ENCODE measurements at places on chromosomes 12 and 14.

GRCh38 chr12:109968032-109968420 is 28.1 kb downstream of the GIT2 start:
- no peak for ATAC-seq

DNA sequence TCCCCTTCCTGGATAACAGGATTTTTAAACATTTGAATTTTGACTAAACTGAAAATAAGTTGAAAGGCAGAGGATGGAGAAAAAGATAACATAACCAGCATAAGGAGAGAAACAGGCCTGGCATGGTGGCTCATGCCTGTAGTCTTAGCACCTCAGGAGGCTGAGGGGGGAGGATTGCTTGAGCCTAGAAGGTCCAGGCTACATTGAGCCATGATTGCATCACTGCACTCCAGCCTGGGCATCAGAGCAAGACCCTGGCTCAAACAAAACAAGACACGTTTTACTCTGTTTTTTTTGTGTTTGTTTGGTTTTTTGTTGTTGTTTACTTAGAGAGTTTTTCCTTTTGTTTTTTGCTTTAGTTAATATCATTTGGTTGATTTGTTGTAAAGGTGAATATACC is 8.7 kb downstream of the AKAP6 start:
- no peak for ATAC-seq

DNA sequence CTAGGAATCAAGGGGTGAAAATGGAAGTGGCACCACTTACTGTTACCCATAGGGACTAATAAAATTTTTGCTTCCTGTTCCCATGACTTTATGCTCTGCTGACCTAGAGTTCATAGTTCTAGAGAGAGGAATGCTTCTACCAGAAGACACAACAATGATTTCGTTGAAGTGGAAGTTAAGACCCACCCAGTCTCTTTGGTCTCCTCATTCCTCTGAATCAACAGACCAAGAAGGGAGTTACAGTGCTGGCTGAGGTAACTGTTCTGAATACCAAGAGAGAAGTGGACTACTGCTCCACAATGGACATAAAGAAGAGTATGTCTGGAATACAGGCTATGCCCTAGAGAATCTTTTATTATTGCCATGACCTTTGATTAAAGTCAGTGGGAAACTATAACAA is 23.5 kb upstream of the DYRK2 start:
- ATAC-seq = no peak

DNA sequence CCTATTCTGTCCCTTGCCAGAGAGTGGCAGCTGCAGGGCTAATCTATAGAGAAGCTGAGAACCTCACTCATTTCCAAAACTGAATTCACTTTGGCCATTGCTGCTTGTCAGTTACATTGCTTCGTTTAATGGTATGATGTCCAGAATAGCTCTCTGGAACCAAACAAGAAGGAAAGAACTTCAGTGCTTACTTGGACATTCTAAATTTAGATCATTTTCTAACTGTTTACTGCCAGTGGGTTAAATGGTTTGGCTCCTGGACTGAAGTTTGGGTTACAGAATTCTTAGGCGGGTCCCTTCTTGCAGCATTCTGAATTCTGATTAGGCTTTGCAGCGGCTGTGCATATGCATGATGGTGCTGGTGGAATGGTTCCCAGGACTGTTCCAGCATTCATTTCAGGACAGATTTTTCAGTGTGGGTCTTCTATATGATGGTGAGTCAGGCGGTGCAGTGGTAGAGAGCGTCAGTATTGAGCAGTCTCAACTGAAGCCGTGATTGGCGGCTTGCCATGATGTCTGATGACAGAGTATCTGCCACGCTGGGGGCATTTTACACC is 148.7 kb downstream of the DYRK2 start:
- no peak for ATAC-seq

DNA sequence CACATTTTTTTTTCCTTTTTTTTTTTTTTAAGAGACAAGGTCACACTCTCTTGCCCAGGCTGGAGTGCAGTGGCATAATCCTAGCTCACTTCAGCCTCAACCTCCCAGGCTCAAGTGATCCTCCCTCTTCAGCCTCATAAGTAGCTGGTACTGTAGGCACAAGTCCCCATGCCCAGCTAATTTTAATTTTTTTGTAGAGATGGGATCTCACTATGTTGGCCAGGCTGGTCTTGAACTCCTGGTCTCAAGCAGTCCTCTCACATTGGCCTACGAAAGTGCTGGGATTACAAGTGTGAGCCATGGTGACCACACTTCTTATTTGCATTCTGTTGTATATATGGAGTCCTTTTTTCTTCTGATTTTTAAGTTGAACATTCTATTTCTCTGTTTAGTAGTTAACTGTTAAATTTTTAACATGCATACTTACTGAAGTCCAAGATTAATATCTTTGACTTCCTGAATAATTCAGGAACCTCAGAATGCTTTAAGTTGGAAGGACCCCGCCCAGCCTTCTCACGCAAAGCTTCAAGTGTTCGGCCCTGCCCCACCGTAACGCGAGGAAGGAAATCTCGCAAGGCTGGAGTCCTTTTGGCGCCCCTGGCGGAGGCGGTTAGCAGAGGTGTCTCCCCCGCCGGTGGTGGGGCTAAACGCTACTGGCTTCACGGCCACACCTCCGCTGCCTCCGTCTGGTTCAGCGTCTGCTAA is 21.6 kb downstream of the SPATS2 start:
- no peak for ATAC-seq

DNA sequence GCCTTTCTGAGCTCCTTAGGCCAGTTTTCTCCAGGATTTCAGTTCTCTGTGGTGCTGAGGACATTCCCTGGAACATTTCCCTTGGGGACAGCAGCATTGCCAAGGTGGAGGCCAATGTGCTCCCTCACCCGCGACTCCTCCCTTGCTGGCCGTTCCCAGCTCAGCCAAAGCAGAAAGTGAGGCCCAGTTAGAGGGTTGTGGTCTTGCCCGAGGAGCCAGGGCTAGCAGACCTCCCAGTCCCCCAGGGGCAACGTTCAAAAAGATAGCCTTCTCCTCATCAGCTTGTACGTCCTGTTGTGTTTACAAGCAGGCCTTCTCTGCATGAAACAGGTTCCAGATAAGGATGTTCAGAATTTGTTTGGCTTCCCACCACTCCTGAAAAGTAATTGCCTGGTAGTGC is 78.4 kb downstream of the SSPN start:
- ATAC-seq = no peak

- ATAC-seq = peak; percentile 77
Observed at GRCh38 chr12:71046215-71046614, 111.6 kb downstream of the TSPAN8 start.

GRCh38 chr12:91133871-91134270 is 22.6 kb upstream of the LUM start:
- ATAC-seq = no peak

DNA sequence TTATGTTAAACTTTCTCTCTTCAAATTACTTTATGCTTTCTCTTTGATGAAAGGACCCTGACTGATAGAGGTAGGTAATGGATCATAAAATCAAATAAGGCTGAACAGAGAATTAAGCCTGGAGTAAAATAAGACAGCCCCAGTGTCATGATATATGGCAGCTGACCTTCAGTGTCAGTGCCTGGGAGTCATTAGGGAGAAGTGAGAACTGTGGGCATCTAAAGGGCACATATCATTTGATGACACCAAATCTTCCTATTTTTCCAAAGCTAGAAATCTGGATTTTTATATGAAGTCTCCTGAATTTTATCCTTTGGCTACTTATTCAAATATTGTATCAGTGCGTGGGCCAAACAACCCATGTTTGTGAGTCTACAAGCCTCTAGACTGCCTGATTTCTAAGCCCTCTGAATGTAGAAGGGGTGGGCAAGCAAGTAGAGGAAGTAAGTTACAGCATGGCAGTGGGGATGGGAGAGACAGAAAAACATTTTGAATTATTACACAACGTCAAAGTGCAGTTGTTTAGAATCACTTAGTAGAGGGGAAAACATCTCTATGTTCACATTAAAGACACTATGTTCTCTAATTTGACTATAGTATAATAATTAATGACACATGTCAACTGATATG is 10.0 kb downstream of the SLC39A9 start:
- ATAC-seq = no peak

- peak; percentile 66 for ATAC-seq
Observed at GRCh38 chr12:56629459-56630179, 507 bp downstream of the BAZ2A start.

DNA sequence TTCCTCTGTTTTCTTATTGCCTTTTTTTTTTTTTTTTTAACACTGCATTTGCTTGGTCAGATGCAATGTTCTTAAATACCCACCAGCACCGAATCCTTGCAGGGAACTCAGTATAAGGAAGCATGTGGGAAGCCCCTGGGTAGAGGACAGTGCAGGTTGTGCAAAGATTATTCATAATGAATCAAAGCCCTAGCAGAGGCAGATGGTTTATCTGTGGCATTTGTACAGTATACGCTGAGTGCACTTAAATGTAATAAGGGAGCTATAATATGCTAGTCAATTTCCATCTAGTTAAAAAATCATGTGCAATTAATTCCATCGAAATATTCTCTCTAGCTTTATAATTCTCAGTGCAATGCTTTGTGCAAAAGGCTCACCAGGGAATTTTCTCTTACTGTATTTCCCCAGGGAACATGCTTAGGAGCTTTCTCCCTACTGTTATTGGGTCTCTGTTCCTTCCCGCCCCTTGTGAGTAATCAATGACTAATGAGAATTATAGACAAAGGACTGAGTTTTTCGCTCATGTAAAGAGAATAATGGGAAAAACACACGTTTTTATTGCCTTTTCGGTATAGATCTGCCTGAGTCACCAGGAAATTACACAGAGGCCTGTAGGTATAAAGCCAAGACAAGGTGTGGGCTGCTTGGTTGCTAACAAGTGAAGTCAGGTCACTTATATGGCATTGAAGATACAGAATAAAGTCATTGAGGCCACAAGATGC is 1214.3 kb upstream of the TMEM132C start:
- no peak for ATAC-seq

DNA sequence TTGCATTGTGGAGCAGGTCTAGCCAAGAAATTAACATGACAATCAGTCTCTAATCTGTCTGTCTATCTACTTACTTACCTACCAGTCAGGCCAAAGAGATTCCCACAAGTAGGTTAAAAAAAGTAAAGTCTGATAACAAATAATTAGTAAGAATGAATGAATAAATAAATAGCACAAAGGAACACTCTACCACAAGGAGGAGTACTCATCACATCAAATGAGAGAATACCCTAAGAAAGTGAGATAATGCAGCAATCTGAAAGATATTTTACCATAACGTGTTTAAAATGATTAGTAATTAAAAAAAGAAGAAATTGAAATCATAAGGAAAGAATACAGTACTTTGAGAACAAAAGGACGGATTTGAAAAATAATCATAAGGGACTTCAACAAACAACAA is 187.2 kb downstream of the SYNE2 start:
- no peak for ATAC-seq

- no peak for ATAC-seq
Observed at GRCh38 chr12:1726753-1727152, 35.9 kb downstream of the ADIPOR2 start.

DNA sequence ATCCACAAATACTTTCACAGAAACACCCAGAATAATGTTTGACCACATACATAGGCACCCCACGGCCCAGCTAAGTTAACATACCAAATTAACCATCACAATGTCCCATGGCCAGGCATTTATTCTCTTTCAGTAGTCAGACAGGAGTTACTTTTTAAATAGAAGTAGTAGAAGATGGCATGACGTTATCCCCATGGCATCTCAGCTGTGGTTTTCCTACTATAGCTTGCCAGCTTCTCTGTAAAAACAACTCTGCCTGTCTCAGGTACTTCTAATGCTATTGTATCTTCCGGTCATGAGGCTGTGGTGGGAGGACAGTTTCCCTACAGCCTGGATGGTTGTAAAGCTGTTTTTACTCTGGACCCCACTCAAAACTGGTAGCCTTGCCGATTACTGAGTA is 19.3 kb downstream of the CTSG start:
- ATAC-seq = no peak

DNA sequence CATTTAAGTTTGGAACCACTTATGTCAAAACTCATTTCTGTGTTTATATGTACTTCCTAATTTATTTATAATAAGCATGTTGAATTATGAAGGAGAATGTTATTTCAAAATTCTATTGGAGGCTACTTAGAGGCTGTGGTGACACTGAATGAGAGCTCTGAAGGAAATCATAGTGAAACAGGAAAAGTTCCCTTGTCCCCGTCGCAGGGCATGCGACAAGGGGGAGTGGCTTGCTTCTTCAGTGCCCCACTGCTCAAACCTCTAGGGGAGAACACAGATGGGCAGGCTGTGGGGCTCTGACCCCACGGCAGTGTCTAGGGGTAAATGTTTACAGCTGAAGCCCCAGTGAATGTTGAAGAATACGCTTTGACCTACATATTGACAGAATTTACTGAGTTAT is 261.9 kb downstream of the RAD51B start:
- no peak for ATAC-seq
